Activated CD8-positive, alpha-beta T cell treated with anti-CD3 and anti-CD28 coated beads, Interleukin-2, amount 10 ng/mL, durations not matched to agents 7 days and 5 days (primary cell): ENCODE measurements at places on chromosomes 1 and 21.

- DNase-seq = no peak
- H3K27me3 ChIP-seq = peaks cover 2% of the 10 kb centered on the region
- H3K4me3 ChIP-seq = no peak overlapping the region
Measured at GRCh38 chr1:87505391-87505983, 176.8 kb downstream of the LMO4 start.

DNA sequence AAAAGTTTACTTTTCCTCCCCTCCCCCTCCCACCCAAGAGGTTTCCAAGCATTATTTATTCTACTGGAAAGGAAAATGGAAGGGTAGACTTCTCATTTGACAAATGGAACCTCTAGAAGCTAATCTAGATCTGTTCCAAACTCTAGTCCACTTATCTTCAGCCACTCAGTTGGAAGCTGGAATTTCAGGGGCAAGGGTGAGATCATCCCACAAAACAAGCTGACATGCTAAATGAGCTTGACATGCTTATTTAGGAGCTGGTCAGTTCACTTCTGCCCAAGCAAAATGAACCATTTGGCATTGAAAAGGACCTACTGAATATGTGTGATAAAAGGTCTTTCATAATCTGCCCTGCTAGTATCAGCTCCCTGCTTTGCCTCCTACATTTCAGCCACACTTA lies 5.0 kb downstream of the LRRC41 start:
- no peak for DNase-seq
- H3K36me3 ChIP-seq = peaks cover 26% of the 10 kb centered on the region
- H3K27ac ChIP-seq = no peak overlapping the region
- H3K4me1 ChIP-seq = peaks cover 14% of the 10 kb centered on the region
- H3K4me3 ChIP-seq = no peak overlapping the region

GRCh38 chr1:201672685-201673084 lies 133.8 kb downstream of the NAV1 start:
- no peak for DNase-seq
- no peak overlapping the region for H3K27ac ChIP-seq
- H3K36me3 ChIP-seq = no peaks in the 10 kb centered on the region
- no peaks in the 10 kb centered on the region for H3K4me1 ChIP-seq
- H3K4me3 ChIP-seq = no peak overlapping the region
- peaks cover 3% of the 10 kb centered on the region for H3K27me3 ChIP-seq

DNA sequence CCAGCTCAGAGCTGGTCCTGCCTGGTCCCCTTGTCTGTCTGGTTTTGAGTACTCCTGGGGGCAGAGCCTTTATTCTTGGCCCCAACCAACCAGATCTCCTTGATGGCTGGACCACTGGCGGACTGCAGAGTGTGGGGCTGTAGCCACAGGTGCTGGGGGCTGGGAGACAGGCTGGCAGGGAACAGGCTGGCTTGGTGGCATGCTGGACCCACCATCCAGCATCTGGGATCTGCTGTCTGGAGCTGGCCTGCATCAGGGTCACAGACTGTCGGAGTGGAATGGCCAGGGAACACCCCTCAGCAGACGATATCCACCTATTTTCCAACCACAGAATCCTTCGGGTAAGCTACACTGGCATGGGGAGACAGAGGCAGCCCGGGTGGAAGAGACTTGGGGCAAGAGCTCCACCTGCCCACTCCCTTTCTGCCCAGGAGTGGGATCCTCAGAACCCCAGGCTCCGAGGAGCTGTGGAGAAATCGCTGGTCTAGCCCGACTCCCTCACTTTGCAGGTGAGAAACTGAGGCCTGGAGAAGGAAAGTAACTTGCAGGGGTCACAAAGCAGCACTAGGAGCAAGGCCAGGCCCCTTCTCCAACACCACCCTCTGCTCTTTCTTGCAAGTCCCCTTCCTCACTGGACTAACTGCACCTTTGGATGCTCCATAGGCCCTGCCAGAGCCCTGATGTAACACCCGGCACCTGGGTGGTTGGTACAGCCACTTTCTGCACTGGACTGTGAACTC lies 40.6 kb downstream of the TNNT2 start:
- no peak overlapping the region for H3K4me3 ChIP-seq
- no peak overlapping the region for H3K27ac ChIP-seq
- H3K36me3 ChIP-seq = no peaks in the 10 kb centered on the region
- H3K27me3 ChIP-seq = peaks cover 17% of the 10 kb centered on the region

DNA sequence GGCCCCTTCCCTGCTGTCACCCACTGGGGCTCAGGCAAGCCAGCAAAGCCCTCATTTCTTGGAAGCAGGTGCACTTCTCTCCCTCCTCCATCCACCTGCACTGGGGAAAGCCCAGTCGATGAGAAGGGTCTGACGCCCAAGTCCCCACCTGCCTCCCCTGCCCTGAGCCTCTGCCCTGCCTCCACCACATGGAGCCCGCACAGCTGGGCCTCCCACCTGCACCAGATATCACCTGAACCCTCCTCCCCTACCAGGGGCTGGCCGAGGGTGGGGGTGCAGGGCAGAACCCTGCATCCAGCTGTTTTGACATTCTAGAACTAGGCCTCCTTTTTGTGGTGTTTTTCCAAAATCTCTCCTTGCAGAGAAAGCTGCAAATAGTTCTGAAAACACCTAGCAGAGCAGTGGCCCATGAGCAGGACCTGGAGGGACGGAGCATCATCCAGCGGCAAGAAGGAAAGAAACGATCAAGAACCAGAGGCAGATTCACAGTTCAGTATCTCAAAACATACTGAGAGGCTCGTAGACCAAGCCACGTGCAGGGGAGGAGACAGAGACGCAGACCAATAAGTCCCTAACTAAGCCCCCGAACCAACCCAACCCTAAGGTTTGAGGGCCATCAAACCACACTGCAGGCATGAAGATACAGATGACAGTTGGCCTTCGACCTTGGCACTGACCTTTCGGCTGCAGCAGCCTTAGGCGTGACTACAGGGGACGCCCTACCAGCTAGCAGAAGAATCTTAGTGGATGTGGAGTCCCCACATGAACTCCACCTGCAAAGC lies 16.7 kb downstream of the CHD5 start:
- H3K27me3 ChIP-seq = no peaks in the 10 kb centered on the region
- no peaks in the 10 kb centered on the region for H3K4me1 ChIP-seq
- no peak overlapping the region for H3K4me3 ChIP-seq

DNA sequence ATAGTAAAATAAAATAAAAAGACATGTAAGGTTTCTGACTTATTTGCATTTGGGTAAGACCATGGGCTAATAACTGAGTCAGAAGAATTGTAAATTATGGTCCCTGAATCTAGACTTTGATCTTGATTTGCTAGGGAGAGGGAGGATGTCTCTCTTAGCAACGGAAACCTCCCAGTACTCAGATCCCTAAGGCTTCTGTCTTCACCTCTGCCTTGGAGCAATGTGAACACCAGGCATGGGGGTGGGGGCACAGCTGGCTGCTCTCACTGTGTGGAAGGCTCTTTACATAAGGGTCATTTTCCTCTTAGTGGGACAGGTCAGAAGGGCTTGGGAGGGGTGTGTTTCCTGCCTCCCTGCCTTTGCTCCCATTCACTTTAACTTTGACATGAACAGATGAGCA lies 17.0 kb upstream of the TMEM54 start:
- H3K4me1 ChIP-seq = peaks cover 18% of the 10 kb centered on the region
- peaks cover 50% of the 10 kb centered on the region for H3K27me3 ChIP-seq
- no peak overlapping the region for H3K27ac ChIP-seq

- no peaks in the 10 kb centered on the region for H3K27me3 ChIP-seq
- peaks cover 43% of the 10 kb centered on the region for H3K36me3 ChIP-seq
- H3K4me3 ChIP-seq = peak overlapping the region; percentile 100
- peaks cover 62% of the 10 kb centered on the region for H3K4me1 ChIP-seq
Measured at GRCh38 chr1:151157067-151157531, 650 bp downstream of the TNFAIP8L2 start.

DNA sequence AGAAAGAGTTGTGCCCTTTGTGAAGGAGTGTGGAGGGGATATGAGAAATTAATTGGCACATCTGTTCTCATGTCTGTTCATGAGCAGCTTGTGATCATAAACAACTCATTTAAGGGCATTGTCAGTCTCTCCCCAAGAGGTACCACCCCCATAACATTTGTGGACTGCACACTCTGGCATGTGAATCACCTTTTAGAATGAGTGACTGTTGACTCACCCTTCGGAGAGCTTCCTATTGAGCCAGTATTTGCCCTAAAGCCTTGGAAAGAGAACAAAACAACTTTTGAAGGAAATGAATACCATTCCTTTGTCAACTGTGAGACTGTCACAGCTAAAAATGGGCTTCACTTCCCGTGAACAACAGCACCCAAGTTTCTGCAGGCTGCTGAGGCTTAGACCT lies 27.5 kb upstream of the MYSM1 start:
- H3K4me3 ChIP-seq = no peak overlapping the region
- DNase-seq = no peak
- H3K27ac ChIP-seq = peak overlapping the region; percentile 83
- no peaks in the 10 kb centered on the region for H3K27me3 ChIP-seq

GRCh38 chr1:206583707-206584648 lies 28.3 kb downstream of the EIF2D start:
- H3K4me3 ChIP-seq = peak overlapping the region; percentile 54
- H3K27me3 ChIP-seq = no peaks in the 10 kb centered on the region
- peak; percentile 90 for DNase-seq
- peaks cover 92% of the 10 kb centered on the region for H3K4me1 ChIP-seq
- H3K36me3 ChIP-seq = peaks cover 95% of the 10 kb centered on the region

DNA sequence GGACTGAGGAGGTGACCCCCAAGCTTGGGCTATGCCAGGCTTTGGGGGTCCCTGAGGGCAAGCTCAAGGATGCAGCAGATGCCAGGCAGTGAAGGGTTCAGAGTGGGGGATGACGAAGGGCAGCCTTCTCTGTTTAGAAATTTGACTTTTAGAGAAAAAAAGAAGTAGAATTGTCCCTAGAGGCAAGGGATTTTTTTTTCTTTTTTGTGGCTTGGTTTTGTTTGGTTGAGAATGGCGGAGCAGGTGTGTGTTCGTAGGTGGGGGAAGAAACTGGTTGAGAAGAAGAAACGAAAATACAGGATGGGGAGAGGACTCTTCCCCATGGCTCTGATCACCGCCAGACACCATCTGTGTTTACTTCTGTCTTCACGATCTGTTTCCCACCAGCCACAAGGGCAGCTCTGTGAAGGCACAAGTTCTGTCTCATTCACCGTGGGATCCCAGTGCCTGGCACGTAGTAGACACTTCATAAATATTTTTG lies 8.2 kb downstream of the PLA2G5 start:
- no peak overlapping the region for H3K4me3 ChIP-seq
- no peak for DNase-seq
- peaks cover 30% of the 10 kb centered on the region for H3K4me1 ChIP-seq
- H3K27ac ChIP-seq = peak overlapping the region; percentile 35
- H3K36me3 ChIP-seq = no peaks in the 10 kb centered on the region

DNA sequence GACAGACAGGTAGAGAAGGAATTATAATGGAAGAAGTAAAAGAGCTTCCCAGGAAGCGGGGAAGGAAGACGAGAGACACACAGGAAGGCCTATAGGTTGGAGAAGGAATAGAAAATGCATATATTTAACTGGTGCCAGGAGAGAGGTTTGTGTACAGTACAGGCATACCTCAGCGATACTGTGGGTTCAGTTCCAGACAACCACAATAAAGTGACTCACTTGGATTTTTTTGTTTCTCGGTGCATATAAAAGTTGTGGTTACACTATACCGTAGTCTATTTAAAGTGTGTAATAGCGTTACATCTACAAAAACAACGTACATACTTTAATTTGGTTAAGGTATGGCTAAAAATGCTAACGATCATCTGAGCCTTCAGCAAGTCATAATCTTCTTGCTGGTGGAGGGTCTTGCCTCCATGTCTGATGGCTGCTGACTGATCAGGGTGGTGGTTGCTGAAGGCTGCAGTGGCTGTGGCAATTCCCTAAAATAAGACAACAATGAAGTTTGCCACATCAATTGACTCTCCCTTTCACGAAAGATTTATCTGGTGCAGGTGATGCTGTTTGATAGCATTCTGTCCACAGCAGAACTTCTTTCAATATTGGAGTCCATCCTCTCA lies 16.0 kb downstream of the YARS1 start:
- H3K27me3 ChIP-seq = no peaks in the 10 kb centered on the region
- H3K4me1 ChIP-seq = peaks cover 55% of the 10 kb centered on the region
- peak; percentile 48 for DNase-seq
- H3K4me3 ChIP-seq = peak overlapping the region; percentile 4
- H3K36me3 ChIP-seq = peaks cover 75% of the 10 kb centered on the region
- H3K27ac ChIP-seq = peak overlapping the region; percentile 48

DNA sequence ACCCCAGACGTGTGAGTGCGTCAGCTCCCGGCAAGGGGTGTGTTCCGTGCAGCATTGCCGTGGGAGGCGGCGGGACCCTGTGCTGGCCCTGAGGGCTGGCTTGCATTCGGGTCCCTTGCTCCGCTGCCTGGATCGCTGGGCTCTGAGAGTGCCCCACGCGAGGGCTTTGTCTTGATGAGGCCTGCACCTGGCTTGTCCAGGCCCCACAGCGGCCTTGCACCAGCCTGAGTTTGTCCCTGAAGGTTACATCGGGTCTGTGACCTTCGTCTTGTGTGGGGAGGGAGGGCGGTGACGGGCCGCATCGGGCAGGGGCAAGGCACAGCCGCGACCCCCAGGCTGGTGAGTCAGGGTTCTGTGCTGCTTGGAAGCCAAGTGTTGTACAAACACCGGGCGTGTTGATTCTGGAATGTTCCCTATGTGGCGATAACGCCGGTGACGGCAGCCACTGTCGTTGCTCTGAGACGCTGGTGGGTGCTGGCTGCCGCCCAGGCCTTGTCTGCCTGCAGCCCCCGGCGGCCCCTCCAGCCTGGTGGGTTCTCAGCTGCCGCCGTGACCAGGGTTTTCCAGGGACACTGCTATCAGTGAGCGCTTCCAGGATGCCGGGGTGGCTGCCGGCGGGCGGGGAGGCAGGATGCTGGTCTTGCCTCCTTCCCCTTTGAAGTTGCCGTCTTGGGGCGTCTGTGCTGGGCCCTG lies 42.9 kb downstream of the SLX9 start:
- no peak for DNase-seq
- no peaks in the 10 kb centered on the region for H3K27me3 ChIP-seq
- peaks cover 2% of the 10 kb centered on the region for H3K36me3 ChIP-seq
- H3K4me3 ChIP-seq = no peak overlapping the region

- H3K27me3 ChIP-seq = no peaks in the 10 kb centered on the region
- no peak for DNase-seq
- no peak overlapping the region for H3K27ac ChIP-seq
- no peaks in the 10 kb centered on the region for H3K4me1 ChIP-seq
- no peaks in the 10 kb centered on the region for H3K36me3 ChIP-seq
Measured at GRCh38 chr1:60697204-60697994, 385.0 kb upstream of the NFIA start.

DNA sequence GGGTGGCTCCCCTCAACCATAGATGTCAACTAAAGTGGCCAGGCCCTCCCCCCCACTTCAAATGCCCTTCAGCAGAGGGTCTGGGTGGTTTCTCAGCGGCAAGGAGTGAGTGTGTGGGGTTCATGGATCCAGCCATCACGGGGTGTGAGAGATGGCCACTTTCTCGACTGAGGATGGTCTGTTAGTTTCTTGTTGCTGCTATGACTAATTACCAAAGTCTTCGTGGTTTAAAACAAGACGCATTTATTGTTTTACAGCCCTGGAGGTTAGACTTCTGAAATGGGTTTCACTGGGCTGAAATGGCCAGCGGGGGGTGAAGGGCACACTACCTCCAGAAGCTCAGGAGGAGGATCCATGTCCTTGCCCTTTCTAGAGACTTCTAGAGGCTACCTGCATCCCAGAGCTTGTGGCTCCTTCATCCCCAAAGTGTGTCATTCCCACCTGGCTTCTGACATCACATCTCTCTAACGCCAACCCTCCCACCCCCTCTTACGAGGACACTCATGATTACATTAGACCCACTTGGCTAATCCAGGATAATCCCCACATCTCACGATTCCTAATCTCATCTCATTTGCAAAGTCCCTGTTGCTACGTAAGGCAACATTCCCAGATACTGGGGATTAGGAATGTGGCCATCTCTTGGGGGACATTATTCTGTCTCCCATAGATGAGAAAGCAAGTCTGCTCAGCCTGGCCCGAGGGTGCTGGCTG lies 53.0 kb downstream of the EPHB2 start:
- H3K4me1 ChIP-seq = no peaks in the 10 kb centered on the region
- DNase-seq = no peak
- no peaks in the 10 kb centered on the region for H3K36me3 ChIP-seq
